AG20443 (cell line): ENCODE measurements at places on chromosomes 16 and 17.

DNA sequence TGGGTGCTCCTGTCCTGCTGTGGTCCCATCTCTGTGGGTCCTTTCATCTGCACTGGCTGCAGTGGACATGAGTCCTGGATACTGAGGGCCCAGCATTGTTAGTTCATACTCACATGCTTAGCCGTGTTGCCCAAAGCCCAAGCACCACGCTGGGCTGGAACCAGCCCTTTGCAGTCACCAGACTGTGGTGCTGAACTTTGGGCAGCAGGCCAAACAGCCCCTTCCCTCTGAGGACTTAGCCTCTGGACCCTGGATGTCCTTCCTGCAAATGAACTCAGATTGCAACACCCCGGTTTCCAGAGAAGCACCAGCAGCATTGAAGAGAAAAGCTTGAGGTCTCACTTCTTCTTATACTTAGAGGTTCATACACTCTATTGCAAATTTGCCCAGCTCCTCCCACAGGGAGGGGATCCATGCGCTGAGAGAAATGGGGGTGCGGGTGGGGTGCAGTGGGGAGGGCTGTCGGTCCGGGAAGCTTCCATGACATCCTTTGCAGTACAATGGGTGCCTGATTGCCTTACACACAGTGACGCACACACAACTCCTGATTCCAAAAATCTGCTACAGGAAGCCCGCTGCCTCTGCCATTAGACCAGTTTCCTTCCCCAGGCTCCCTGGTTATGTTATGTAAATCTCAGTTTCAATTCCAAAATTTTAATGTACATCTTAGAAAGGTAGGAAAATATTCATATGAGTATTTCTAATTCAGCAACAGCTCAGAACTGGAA, 65.8 kb downstream of the RGS9 start:
- no peak for DNase-seq

GRCh38 chr17:31509805-31510177, 118.3 kb downstream of the RAB11FIP4 start:
- DNase-seq: no peak

- DNase-seq: no peak
These were observed 16.0 kb downstream of the APPBP2 start for GRCh38 chr17:60510031-60510430.

GRCh38 chr16:84484579-84485254, 19.7 kb downstream of the MEAK7 start:
- peak; percentile 75 for DNase-seq

- peak; percentile 42 for DNase-seq
These were observed at the start of gene TLCD3B for GRCh38 chr16:30030841-30031413. Gene TLCD3B (minus strand): TSS chr16:30031271. CDS start chr16:30030527, 744 bp downstream.
